ENCODE measurements at places on chromosomes 6 and 20.
A peak's percentile ranks its signal among the peaks of the same experiment; 100 is the strongest.

- DNase-seq: peak; percentile 83
Measured at GRCh38 chr6:125273965-125274364, 27.8 kb downstream of the HDDC2 start.

GRCh38 chr6:152271776-152272464 is 365.2 kb downstream of the SYNE1 start:
- peak; percentile 61 for DNase-seq

GRCh38 chr20:61982191-61982950 is 83.3 kb downstream of the TAF4 start:
- no peak for DNase-seq

- DNase-seq: peak; percentile 26
Measured at GRCh38 chr6:57190140-57190539, 18.0 kb downstream of the BAG2 start.

Measured in A172 (cell line).